ENCODE measurements at places on chromosomes 2 and 18. TPM values are rescaled to one million over a fixed set of nuclear protein-coding genes. Genes with fewer than 3 reads are reported as not detected.

Gene STARD6
- total RNA-seq, result not detected

Gene SPIRE1
- total RNA-seq, result 21.6 TPM

Gene IL1RN
- total RNA-seq, result 16.0 TPM

Gene CXCR2
- total RNA-seq, result 0.45 TPM

Gene EVX2
- total RNA-seq, result not detected

Gene ID2
- total RNA-seq, result 121 TPM

Gene TGOLN2
- 89.6 TPM for total RNA-seq

Gene CCBE1
- total RNA-seq, result 5.8 TPM

Gene CPLX4
- total RNA-seq, result not detected

Gene LAMA3
- total RNA-seq, result 1.5 TPM

Gene TUBA3E
- not detected for total RNA-seq

Gene CXCR1
- total RNA-seq, result 0.30 TPM

Gene KCNE4
- total RNA-seq, result 1.2 TPM

Gene AFF3
- total RNA-seq, result 2.3 TPM

Gene TMEM200C
- total RNA-seq, result 3.7 TPM

Gene ACVR1C
- total RNA-seq, result 2.2 TPM

Gene CRYGC
- total RNA-seq, result not detected

Gene ZBTB7C
- total RNA-seq, result 1.2 TPM

Gene KCNIP3
- total RNA-seq, result 1.6 TPM

Gene FSHR
- total RNA-seq, result not detected

Gene MEP1B
- 1.3 TPM for total RNA-seq

Gene TMEM178A
- total RNA-seq, result 0.81 TPM

Gene CROCC2
- 0.05 TPM for total RNA-seq

Gene TEKT4
- 0.28 TPM for total RNA-seq

Gene EFR3B
- total RNA-seq, result 0.30 TPM

Gene ALKAL2
- total RNA-seq, result 2.5 TPM

Gene ADCY3
- 4.2 TPM for total RNA-seq

Gene FAM237A
- not detected for total RNA-seq

Gene KCNK3
- 0.43 TPM for total RNA-seq

Gene NUP35
- 9.5 TPM for total RNA-seq

Gene CNTNAP5
- not detected for total RNA-seq

Gene FBXO48
- 1.3 TPM for total RNA-seq

Gene TUBB8B
- total RNA-seq, result not detected

Gene EIPR1
- total RNA-seq, result 10.9 TPM

Gene CFAP65
- total RNA-seq, result 0.05 TPM

Gene TNFRSF11A
- 1.1 TPM for total RNA-seq

Gene LRP2
- 0.91 TPM for total RNA-seq

Gene CACNB4
- 0.20 TPM for total RNA-seq

Gene TBR1
- total RNA-seq, result not detected

Gene TUBA4B
- total RNA-seq, result not detected

Gene GBX2
- not detected for total RNA-seq

Gene ZNF892
- total RNA-seq, result 1.3 TPM

Gene VWA3B
- total RNA-seq, result 0.18 TPM

Gene MC5R
- not detected for total RNA-seq

Gene STPG4
- not detected for total RNA-seq

Gene SNORC
- total RNA-seq, result 15.5 TPM

Gene MALL
- 1.6 TPM for total RNA-seq

Gene GULP1
- 1.2 TPM for total RNA-seq

Gene USP40
- total RNA-seq, result 25.8 TPM

Gene CARF
- 3.6 TPM for total RNA-seq

Gene GLI2
- 0.30 TPM for total RNA-seq
